ENCODE measurements at places on chromosomes 3 and 15. TPM values are rescaled to one million over a fixed set of nuclear protein-coding genes. Genes with fewer than 3 reads are reported as not detected.

Gene ZMYND10
- not detected for total RNA-seq

Gene C3orf49
- total RNA-seq, result not detected

Gene POTEB
- not detected for total RNA-seq

DNA sequence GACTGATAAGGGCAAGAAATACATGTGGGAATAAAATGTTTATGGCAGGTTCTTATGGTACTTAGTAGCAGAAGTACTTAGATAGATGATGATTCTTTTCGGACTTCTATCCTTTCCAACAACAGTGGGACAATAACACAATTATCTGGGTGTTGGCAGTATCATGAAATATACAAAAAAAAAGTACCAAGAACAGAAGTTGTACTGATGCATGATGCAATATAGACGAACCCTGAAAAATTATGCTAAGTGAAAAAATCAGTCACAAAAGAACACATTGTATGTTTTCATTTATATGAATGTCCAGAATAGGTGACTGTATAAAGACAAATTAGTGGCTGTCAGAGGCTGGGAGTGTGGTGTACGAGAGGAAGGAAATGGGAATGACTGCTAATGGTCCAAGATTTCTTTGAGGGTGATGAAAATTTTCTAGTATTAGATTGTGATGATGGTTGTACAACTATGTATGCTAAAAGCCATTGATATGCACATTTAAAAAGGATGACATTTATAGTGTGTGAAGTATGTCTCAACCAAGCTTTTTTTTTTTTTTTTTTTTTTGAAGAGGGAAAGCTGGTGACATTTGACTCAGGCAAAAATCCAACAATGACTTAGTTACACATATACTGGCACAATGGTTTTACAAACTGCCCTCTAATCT, 20.0 kb downstream of the PDE12 start:
- DNase-seq, result no peak

Gene GTPBP8
- total RNA-seq, result 27.6 TPM

Gene HTR3E
- total RNA-seq, result not detected

- no peak for DNase-seq
Measured at GRCh38 chr3:149596134-149596770, 61.6 kb downstream of the WWTR1 start.

Gene ADIPOQ
- 19.3 TPM for total RNA-seq

GRCh38 chr3:113193288-113193687, 18.1 kb upstream of the BOC start:
- no peak for DNase-seq

GRCh38 chr3:142837526-142837925, 51.4 kb downstream of the PCOLCE2 start:
- DNase-seq, result no peak

GRCh38 chr15:38254051-38254883, 1.6 kb downstream of the SPRED1 start:
- no peak for DNase-seq

Gene ECE2
- not detected for total RNA-seq

Gene RPP25
- 2.7 TPM for total RNA-seq

GRCh38 chr15:69789648-69790393, 307.9 kb downstream of the TLE3 start:
- no peak for DNase-seq

GRCh38 chr3:136120373-136121348, 75.5 kb downstream of the MSL2 start:
- no peak for DNase-seq

DNA sequence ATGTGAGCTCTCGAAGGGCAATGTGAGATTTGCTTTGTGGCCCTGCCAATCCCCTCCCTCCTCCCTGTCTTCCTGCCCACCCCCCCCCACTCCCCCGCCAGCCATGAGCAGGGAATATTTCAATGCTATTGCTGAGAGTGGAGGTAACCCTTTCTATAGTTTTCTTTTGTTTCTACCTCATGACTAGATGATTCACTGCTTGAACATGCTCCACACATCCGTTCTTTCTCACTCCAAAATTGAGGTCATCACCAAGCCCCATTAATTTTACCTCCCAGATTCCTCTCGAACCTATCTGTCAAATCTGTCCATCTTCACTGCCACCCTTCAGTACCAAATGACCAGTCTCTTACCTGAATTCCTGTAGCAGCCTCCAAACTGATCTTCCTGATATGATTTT, 12.2 kb downstream of the ZNF774 start:
- no peak for DNase-seq

DNA sequence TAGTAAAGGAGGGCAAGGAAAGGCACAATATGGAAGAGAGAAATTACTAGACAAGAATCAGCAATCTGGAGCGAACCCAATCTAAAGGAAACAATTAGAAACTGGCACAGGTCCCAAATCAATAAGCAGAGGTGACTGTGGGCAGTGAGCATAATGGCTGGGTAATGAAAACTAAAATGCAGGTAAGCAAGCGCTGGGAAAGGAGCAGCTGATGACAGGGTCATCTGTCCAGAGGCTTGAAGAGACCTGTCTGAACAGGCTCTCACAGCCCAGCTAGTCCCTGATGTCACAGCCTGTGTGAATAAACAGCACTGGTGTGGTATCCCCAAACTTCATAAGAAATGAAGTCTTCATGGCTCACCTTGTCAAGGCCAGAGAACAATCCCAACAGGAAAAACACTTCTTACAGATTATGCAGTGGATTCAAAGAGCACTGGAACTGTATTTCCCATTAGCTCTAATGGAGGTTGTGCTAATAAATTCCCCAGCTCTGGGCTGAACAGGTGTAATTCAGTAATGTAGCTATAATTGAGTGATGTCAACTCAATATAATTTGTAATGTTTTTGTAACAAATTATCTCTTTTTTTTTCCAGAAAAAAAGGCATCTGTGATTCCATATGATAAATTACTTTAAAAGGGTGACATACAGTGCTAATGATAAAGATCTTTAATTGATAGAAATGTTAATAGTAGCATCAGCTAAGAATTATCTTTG, 197.3 kb downstream of the FHIT start:
- no peak for DNase-seq

Gene WDR93
- total RNA-seq, result not detected

GRCh38 chr3:184642631-184643285, 69.1 kb downstream of the MAGEF1 start:
- no peak for DNase-seq

Gene ERICH6
- total RNA-seq, result not detected

DNA sequence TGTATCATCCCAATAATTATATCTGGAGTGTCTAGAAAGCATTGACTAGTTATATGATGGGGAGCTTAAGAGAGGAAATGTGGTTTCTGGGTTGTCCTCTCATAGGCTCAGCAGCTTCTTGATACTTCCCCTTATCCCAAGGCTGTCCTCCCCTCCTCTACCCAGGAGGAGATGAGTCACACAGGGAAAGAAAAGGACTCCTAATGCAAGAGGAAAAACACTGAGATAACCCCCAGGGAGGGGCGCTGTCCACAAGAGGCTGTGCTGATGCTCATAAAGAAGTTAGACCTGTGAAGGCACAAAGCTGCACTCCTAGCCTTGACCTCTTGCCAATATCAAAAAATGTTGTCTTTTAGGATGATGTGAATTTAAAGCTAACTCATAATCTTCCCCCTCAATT, 28.8 kb upstream of the GYG1 start:
- DNase-seq, result no peak

Gene OIP5
- 0.51 TPM for total RNA-seq

- no peak for DNase-seq
Measured at GRCh38 chr3:166445865-166446264, 608.6 kb upstream of the BCHE start.

DNA sequence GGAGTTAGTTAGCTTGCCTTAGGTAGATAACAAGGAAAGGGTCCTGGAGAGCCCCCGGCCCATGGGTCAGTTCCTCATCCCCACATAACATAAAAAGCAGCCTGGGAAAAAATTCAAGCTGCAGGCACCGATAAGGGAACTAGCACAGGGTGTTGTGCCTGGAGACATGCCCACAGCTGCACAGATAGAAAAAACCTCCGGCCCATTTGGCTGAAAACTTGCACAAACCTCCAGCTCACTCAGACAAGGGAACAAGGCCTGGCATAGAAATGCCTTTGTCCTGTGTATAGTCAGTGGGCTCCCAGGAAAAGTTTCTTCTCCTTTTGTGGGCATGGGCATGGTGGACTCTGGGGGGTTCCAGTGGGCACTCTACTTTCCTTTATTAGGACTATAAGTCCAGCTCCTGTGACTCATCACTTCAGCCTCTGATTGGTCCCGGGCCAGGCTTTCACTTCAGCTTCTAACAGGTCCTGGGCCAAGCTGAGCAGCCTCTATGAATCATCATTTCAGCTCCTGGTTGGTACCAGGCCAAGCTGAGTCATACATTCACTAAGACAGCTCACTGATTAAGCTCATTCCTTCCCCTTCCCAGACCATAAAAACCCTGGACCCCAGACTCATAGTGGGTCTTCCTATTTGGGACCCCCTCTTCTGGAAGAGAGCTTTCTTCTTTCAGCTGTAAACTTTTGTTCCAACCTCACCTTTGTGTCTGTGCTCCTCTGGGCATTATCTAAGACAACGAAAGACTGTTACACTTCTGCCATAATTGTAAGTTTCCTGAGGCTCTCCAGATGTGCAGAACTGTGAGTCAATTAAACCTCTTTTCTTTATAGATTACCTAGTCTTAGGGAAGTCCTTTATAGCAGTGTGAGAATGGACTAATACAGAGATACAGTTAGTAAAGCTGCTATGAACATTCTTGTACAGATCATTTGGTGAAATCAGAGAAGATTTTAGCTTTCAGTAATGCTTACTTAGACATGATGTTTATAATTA, 348.0 kb upstream of the DPPA4 start:
- DNase-seq, result peak; percentile 75

Gene TMCO5A
- not detected for total RNA-seq

DNA sequence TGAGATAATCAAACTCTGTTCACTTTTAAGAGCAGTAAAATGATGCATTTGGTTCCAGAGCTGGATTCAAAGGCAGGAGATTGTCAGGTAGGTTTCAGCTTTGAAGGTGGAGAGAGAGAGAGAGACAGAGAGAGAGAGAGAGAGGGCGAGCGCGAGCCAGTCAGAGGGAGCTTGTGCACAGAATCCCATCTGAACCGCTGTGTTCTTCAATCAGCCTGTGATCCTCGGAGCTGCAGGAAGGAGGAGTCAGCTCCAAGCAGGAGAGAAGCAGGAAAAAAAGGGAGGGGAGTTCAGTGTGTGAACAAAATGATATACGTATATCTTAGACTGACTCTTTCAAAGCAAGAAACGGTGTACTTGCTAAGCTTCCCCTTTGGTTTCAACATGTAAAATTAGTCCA, at the start of gene GPR149:
TSS of gene GPR149 (minus strand) at position 177 of the 400 bp plus-strand sequence. CDS start 575 bp downstream, outside the sequence.
- DNase-seq, result no peak

Gene BFSP2
- total RNA-seq, result not detected

Gene GOLGA6A
- not detected for total RNA-seq

- DNase-seq, result peak; percentile 68
Measured at GRCh38 chr3:33149342-33149741, 35.5 kb downstream of the CRTAP start.

Gene MST1R
- 1.2 TPM for total RNA-seq

Gene CLEC3B
- 70.8 TPM for total RNA-seq

GRCh38 chr3:104519068-104519467, 847.6 kb upstream of the ALCAM start:
- DNase-seq, result no peak

Gene ACTC1
- total RNA-seq, result 15,626 TPM

DNA sequence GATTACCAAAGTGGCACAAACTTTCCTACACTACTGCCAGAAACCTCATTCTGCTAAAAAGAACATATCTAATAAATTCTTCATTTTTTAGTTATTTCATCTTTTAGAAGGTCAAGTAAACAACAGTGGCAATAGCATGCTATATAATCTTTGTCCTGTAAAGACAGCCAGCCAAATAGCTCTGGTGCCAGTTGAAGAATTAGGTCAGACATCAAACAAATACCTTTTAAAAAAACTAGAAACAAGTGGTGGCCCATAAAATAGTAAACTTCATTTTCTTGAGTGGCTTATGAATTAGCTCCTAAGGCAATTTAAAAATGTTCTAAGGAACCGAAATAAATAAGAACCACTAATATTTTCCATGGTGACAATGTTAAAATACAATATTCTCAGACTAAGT, 19.5 kb downstream of the CCDC14 start:
- DNase-seq, result no peak

GRCh38 chr3:41031401-41031800, 167.9 kb upstream of the CTNNB1 start:
- no peak for DNase-seq

- DNase-seq, result no peak
Measured at GRCh38 chr3:40187945-40188344, 121.6 kb upstream of the EIF1B start.

DNA sequence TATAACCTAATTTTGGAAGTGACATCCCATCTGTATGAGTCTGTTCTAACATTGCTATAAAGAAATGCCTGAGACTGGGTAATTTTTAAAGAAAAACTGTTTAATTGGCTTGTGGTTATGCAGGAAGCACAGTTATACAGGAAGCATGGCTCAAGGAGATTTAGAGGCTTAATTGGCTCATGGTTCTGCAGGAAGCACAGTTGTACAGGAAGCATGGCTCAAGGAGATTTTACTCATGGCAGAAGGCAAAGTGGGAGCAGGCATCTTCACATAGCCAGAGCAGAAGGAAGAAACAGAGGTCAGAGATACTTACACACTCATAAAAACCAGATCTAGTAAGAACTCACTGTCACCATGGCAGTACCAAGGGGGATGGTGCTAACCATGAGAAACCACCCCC, 193.1 kb upstream of the ADAMTS9 start:
- no peak for DNase-seq

GRCh38 chr3:67521053-67521646, 133.3 kb downstream of the SUCLG2 start:
- DNase-seq, result no peak

Gene RHCG
- total RNA-seq, result not detected

Gene ATP13A4
- total RNA-seq, result 0.38 TPM

- no peak for DNase-seq
Measured at GRCh38 chr15:64643685-64644084, 131.7 kb downstream of the RBPMS2 start.

DNA sequence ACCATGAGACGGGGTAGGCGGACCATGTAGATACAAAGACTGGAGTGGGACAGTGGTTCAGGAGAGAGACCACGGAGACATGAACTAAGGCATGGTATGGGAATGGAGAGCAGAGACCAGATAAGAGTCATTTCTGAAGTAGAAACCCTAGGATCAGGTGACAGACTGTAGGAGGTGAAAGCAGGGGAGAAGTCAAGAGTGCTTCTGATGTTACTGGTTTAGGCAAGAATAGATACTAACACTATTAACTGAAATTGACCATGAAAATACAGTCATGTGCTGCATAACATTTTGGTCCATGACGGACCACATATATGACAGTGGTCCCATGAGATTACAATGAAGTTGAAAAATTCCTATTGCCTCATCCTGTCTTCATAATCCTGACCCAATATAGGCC, 41.7 kb downstream of the RASGRP1 start:
- DNase-seq, result no peak

Gene P3H2
- total RNA-seq, result 1.3 TPM

All from Right ventricle myocardium inferior (tissue), 1 donor.